ENCODE measurements at places on chromosomes 16 and 17.

DNA sequence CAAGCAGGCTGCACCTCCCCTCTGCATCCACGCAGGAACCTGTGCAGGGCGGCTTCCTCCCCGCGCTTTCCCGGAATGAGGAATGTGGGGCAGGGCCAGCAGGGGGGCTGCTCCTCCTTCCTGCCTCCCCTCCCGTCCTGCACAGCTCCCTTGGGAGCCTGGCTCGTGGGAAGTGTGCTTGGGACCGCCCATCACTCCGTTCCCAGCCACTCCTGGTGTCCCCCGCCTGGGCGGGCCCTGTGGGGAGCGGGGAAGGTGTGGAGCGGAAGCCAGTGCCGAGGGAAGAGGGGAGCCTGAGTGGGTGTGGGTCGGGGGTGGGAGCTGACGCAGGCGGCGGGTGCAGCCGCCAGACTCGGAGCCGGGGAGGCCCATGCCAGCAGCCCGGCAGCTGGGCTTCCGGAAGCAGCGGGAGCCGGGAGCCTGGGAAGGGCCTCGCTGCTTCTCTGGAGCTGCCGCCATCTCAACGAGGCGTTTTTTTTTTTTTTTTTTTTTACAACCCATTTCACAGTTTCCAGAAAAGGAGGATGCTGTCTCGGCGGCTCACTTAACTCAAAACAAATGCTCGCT is 24.1 kb downstream of the BAHCC1 start:
- DNase-seq, result no peak

- no peak for DNase-seq
Observed at GRCh38 chr16:17270683-17271109, 200.1 kb downstream of the XYLT1 start.

GRCh38 chr17:61144617-61145564 is 254.8 kb upstream of the TBX2 start:
- peak; percentile 78 for DNase-seq

DNA sequence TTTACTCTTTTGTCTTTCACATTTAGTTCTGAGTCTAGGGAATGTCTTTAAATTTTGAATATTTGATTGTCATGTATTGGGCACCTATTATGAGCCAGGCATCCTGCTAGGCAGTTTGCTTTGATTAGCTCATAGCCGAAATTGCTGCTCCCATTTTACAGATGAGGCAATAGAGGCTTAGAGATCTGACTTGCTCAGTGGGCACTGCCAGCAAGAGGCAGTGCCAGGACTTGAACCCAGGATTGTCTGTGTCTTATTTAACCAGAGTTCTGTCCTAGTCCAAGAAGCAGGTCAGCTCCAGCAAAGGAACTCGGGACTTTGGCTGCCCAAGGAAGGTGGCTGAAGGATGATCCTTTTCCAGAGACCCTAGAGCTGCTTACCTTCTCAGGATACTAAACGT is 24.5 kb downstream of the BEAN1 start:
- no peak for DNase-seq

DNA sequence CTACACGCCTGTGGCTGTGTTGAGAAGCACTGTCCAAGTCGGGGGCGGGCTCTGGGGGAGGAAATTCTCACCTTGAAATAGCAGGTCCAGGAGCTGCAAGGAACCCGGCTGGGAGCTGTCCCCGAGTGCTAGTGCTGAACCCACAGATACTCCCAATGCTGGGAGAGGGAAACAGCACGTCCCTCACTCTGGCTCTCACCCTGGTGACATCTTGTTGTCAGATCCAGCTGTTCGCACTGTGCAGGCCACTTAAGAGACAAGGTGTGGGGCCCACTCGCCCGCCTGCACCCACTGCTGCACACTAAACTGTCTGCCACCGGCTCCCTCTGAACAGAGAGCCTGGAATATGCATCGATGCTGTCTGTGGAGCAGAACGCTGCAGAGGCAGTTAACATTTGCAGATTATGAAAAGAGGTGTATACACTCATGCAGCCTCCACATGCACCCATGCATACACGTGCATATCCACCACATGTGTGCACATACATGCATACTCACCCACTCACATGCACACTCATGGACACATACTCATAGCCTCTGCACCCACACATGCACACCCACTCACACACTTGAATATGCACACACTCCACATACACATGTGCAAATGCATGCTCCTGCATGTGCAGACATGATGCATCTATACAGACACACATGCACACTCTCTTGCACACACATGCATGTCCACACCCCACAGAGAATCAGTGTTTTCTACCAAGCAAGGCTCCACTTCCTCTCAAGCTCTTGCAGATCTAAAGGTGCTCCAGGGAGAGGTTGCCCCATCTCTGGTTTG is 42.0 kb downstream of the MGAT5B start:
- peak; percentile 14 for DNase-seq

All from hematopoietic multipotent progenitor cell treated with erythropoietin and hydrocortisone succinate and interleukin-3 and kit ligand, for 8 days (in vitro differentiated cells).